Panc1 (cell line): ENCODE measurements at places on chromosomes 2 and 18. TPM values are rescaled to one million over a fixed set of nuclear protein-coding genes. Genes with fewer than 3 reads are reported as not detected.

Gene LIMS3
- total RNA-seq, result 2.6 TPM

Gene LAMA1
- total RNA-seq, result 0.03 TPM

GRCh38 chr2:31446848-31447247 lies 32.3 kb upstream of the XDH start:
- H3K27ac ChIP-seq, result no peak overlapping the region
- no peak overlapping the region for H3K4me3 ChIP-seq
- H3K27me3 ChIP-seq, result no peaks in the 10 kb centered on the region
- H3K36me3 ChIP-seq, result no peaks in the 10 kb centered on the region
- no peaks in the 10 kb centered on the region for H3K4me1 ChIP-seq

- no peaks in the 10 kb centered on the region for H3K36me3 ChIP-seq
- no peak for DNase-seq
- no peaks in the 10 kb centered on the region for H3K4me1 ChIP-seq
- no peak overlapping the region for H3K4me3 ChIP-seq
- H3K27me3 ChIP-seq, result no peaks in the 10 kb centered on the region
Observed at GRCh38 chr2:46831051-46831868, 84.3 kb downstream of the MCFD2 start.

DNA sequence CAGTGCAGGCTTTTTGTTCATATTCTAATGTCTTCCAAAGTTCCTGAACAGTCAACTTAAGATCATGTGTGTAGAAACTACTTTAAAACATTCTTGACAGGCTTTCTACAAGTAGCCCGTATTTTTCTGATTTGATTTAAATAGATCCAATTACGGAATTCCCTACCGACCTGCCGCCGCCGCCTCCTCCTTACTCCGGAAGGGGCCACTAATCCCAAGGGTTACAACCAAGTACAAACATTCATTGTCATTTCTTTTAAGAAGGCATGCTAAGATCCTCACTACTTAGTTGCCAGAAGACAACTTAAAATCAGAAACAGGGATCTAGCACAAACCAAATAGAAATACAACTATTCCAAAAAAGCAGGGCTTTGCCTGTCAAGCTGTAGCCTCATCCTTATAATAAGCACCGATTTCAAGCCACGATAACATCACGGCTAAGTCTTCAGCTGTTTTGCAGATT lies 784 bp downstream of the WDR33 start:
- H3K4me3 ChIP-seq, result peak overlapping the region; percentile 88
- H3K4me1 ChIP-seq, result peaks cover 18% of the 10 kb centered on the region; the same call in 1 of the 2 replicates
- H3K36me3 ChIP-seq, result no peaks in the 10 kb centered on the region; the same call in 1 of the 2 replicates
- H3K27me3 ChIP-seq, result no peaks in the 10 kb centered on the region
- DNase-seq, result no peak

DNA sequence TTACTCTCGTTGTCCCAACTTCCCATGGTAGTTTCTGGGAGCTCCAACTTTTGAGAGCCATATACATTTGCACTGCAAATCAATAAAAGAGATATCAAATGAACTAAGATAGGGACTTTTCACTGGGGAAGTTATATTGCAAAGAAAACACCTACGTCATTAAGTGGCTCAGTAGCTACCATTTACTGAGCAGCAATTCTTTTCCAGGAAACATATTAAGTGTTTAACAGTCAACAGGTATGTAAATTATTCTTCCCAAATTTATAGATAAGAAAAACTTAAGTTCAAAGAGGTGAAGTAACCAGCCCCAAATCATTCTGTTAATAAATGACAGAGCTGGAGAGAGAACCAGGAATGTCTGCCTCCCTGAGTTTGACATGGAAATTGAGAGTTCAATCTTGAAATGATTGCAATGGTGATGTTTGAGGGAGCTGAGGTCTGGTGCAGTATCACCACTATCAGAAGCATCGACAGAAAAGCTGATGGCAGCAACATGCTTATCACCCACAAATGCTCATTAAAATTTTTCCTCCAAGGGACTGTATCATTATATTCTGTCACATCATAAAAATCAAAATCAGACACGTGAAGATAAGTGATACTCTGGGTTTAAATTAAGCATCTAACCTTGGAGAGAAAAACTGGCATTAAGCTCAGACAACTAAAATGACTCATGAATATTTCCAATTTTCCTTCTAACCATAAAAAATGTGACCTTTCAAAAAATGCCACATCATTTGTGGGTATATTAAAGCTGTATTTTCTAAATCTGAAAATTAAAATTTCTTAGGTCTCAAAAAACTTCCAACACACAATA lies 43.4 kb downstream of the GAREM1 start:
- no peak for DNase-seq
- no peak overlapping the region for H3K4me3 ChIP-seq
- no peaks in the 10 kb centered on the region for H3K36me3 ChIP-seq
- H3K27ac ChIP-seq, result no peak overlapping the region
- H3K4me1 ChIP-seq, result no peaks in the 10 kb centered on the region
- H3K27me3 ChIP-seq, result no peaks in the 10 kb centered on the region
